GM12892 (cell line): ENCODE measurements at places on chromosomes 7 and 10.

GRCh38 chr10:102948176-102948575 is 30.1 kb downstream of the CNNM2 start:
- DNase-seq, result no peak

GRCh38 chr10:122245897-122246296 is 25.2 kb upstream of the BTBD16 start:
- DNase-seq, result no peak

DNA sequence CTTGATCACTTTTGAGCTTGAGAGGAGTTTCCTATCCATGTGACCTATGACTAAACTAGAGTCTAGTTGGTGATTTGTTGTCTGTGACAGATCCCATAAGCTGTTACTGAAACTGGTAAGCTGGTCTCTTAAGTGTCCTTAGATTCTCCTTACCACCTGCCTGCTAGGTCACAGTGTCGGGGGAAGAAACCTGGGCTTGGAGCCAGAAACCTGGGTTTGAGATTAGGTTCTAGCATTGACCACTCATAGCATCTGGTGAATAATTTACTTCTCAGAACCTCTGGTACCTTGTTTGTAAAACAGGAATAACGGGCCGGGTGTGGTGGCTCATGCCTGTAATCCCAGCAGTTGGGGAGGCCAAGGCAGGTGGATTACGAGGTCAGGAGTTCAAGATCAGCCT is 21.8 kb upstream of the ITPRID1 start:
- no peak for DNase-seq

DNA sequence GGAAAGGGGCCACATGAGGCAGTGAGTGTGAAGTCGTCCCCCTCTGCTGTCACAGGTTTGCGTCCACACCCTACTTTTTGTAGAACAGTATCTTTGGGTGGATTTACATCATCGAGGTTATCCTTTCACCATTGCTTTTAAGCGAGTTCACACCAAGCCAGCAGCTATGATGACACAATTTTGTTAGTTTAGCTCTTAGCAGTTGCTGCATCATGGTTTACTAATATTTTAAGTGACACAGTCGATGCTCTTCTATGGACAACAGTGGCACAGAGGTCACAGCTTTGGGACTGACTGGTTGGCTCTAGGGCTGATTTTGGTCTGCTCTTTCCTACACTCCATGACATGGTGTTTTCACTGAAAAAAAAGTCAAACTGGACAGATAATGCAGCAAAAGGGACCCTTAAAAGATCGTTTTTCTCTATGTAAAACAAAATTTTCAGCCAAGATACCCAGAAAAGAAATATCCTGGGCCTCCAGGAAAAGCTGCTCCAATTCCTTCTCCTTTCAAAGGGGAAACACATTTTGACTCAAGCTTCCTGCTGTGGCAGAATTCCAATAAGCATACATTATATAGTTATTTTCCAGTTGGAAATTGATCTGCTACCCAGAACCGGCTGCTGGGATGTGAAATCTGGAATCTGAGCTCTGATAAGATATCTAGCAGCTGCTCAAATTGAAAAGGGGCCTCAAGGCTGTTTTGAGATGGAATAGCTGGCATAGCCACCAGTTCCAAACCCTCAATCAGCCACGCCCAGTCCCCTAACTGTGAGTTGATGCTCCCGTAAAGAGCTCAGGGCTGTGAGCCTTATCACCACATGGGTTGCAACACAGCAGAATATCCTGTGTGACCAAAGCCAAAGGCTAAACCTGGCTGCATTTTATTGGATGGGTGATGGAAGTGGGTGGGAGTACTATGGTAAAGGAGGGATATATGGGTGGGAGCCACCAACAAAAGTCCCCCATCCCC is 114.2 kb downstream of the SMURF1 start:
- no peak for DNase-seq

- peak; percentile 52 for DNase-seq
Measured at GRCh38 chr10:7409045-7409731, 1.6 kb downstream of the SFMBT2 start.

DNA sequence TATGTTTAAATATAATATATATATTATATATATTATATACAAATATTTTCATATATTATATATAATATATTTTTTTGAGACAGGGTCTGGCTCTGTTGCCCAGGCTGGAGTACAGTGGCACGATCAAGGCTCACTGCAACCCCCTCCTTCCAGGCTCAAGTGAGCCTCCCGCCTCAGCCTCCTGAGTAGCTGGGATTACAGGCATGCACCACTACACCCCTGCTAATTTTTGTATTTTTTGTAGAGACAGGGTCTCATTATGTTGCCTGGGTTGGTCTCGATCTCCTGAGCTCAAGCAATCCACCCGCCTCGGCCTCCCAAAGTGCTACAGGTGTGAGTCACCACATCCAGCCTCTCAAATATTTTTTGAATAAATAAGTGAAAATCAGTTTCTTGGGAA is 215.5 kb downstream of the GATA3 start:
- no peak for DNase-seq

GRCh38 chr10:70504521-70505358 is 26.2 kb downstream of the PALD1 start:
- no peak for DNase-seq

- DNase-seq, result no peak
Measured at GRCh38 chr10:44132361-44133289, 252.3 kb downstream of the CXCL12 start.

DNA sequence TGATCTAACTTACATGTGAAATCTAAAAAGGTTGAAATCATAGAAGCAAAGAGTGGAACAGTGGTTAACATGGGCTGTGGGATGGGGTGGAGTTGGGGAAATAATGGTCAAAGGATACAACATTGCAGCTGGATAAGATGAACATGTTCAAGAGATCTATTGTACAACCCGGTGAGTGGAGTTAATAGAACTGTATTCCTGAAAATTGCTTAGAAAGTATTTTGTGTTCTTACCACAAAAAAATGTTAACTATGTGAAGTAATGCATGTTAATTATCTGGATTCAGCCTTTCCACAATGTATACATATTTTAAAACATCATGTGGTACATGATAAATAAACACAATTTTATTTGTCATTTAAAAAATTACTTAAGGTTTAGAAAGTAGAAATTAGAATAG is 271.0 kb upstream of the LRRTM3 start:
- no peak for DNase-seq

- no peak for DNase-seq
Measured at GRCh38 chr10:103554488-103555324, 61.2 kb downstream of the NEURL1 start.

GRCh38 chr7:43761382-43761781 is 2.9 kb downstream of the BLVRA start:
- DNase-seq, result no peak

GRCh38 chr10:60818134-60818770 is 40.0 kb downstream of the CDK1 start:
- no peak for DNase-seq

DNA sequence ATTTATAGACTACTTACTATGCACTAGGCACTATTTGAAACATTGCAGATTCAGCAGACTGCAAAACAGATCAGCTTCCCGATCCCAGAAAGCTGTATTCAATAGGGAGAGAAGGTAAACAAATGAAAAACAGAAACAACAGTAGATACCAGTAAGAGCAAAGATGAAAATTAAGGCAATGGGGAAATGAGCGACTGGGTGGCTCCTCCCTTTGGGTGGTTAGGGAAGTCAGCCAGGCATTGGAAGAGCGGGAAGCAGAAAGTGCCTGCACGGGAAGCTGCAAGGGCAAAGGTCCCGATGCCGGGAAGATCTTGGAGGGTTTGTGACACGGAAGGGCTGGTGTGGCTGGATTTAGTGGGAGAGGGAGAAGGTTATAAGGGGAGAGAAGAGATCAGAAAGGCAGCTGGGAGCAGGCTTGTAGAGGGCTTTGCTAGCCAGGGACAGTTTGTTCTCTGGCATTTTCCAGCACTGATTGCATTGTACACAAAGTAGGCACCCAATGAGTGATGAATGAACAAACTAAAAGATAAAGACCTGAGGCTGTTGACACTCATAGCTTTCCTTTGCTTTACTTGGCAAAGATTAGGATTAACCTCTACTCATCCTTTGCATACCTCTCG is 67.8 kb downstream of the NAMPT start:
- no peak for DNase-seq

DNA sequence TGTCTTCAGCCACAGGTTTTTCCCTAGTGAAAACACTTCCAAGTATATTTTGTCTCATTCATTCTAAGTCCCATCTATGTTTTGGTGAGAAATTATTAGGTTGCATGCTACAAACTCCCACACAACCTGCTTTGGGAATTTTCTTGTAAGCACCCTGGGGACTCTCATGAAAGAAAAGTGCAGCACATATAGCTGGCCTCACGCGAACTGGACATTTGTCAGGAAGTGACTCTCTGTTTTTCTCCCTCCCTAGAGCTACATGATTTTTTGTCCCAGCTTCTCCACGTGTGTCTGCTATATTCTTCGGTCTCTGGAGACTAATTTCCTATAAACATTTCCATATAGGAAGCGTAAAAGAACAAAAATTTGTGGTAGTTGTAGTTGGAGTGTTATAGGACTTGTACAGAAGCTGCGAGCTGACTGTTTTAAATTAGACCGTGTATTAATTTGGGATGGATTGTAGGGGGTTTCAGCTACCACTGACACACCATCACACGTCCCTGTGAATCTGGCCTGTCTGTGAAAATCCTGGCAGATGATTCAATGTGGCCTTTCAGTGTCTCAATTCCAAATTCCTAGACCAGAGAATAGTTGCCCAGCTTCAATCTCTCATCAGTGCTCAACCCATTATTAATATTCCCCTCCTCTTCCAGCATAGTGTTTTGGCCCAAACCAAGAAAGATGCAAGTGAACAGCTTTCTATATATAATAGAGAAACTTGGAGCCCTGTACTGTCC is 40.2 kb downstream of the ARL4A start:
- DNase-seq, result no peak

DNA sequence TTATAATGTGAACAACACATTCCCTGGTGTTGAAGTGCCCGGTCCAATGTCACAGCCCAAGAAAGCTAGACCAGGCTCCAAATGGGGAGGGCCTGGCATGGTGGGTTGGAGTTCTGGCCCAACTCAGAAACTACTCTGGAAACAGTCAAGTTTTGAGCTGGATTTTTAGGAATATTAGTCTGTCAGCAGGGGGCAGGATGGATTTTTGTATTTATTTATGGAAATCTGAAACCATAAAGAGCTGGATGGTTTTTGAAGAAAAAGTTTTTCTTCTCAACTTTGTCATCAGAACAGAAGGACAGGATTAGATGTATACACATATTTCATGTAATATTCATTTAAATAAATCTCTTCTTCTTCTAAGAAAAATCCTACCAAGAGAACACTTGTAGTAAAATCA is 97.5 kb downstream of the POU6F2 start:
- DNase-seq, result no peak

DNA sequence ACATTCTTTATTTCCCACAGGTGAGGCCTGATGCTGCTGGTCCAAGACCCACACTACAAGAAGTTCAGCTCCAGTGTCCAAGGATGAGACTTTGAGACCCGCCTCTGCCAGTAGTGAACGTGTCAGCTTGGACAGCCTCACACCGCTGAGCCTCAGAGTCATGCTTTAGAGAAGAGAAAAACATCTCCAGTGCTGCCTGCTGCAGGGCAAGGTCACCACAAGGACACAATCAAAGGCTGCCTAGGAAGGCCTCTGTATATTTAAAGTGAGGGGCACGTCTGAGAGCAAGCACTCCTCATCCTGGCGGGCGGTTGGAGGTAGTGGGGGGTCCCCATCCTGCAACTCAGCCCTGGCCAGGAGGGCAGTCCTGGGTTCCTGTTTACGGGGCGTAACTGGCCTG is 19.3 kb downstream of the FGFR2 start:
- DNase-seq, result no peak

DNA sequence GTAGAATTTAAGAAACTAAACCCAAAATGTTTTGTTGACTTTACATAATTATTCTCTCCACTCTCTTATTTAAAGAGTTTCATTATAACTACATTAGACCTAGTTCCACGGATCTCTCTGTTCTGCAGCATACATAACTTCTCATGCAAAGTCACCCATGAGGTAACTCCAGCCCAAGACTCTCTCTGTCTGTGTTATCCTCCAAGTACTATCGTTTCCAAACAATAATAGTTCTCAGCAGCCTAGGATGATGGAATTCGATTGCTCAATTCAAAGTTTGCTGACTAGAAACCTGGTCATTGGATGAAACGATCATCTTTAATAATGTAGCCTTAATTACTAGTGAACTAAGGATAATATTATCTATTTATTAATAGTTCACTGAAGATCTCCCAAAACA is 203.1 kb upstream of the PTN start:
- DNase-seq, result no peak

DNA sequence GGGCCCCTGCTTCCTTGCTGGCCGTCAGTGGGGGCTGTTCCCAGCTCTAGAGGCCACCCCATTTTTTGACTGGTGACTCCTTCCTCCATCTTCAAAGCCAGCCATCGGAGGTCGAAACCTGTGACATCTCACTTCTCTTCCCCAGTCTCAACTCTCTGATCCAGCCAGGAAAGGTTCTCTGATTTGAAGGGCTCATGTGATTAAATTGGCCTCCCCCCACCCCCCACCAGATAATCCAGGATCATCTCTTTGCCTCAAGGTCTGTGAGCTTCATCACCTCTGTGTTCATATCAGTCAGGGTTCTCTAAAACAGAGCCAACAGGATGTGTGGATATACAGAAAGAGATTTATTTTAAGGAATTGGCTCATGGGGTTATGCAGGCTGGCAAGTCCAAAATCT is 5.6 kb upstream of the RAMP3 start:
- DNase-seq, result no peak

DNA sequence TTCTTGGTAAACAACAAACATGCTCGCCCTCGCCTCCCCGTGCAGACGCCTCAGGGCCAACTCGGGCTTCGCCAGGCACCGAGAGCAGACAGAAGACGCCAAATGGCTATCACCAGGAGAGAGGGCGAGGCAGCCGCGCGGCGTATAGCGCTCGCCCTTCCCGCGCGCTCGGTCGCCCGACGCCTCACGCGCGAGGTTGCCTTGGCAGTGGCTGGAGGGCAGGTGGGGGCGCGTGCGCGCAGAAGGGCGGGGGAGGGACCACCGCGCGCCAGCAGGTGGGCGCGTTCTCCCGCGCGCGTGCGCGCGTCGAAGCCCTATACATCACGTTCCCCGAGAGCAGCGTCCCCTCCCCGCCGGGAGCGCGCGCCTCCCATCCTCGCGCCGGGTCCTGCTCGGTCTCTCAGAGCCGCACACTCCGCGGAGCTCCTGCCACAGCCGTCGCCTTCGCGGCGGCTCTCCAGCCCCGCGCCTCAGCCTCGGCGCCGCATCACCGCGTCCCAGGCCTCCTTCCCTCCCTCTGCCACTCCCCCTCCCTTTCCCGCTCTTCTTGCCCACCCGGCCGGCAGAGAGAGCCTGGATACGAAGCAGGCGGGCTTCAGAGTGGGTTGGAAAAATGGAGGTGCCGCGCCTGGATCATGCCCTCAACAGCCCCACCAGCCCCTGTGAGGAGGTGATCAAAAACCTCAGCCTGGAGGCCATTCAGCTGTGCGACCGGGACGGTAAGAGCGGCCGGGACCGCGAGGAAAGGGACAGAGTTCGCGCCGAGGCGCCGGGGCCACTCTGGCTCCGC is at the start of gene PHYHIPL:
TSS of gene PHYHIPL (plus strand) at position 403 of the 790 bp plus-strand sequence. CDS start at position 614, 211 bp downstream.
- DNase-seq, result no peak

GRCh38 chr7:114426824-114427223 is 12.2 kb downstream of the FOXP2 start:
- no peak for DNase-seq

GRCh38 chr10:131978366-131978765 is 3.4 kb downstream of the BNIP3 start:
- no peak for DNase-seq
